ENCODE measurements at places on chromosomes 7 and 10. TPM values are rescaled to one million over a fixed set of nuclear protein-coding genes. Genes with fewer than 3 reads are reported as not detected.

The OGDH gene
- 58.6 TPM for total RNA-seq

The PRPS1L1 gene
- not detected for total RNA-seq

The KCNIP2 gene
- 0.79 TPM for total RNA-seq

The NPM3 gene
- total RNA-seq: 105 TPM

The MAGI2 gene
- total RNA-seq: 7.2 TPM

The COL1A2 gene
- 3.7 TPM for total RNA-seq

The PRKCQ gene
- total RNA-seq: 0.72 TPM

The GPR26 gene
- total RNA-seq: not detected

The DGKI gene
- total RNA-seq: 0.53 TPM

The IDE gene
- 58.4 TPM for total RNA-seq

The SLC16A9 gene
- total RNA-seq: 1.5 TPM

The CREB3L2 gene
- total RNA-seq: 65.3 TPM
